ENCODE measurements at places on chromosomes 11 and 22.

- no peak for DNase-seq
Measured at GRCh38 chr11:128568166-128568778, 19.1 kb downstream of the ETS1 start.

DNA sequence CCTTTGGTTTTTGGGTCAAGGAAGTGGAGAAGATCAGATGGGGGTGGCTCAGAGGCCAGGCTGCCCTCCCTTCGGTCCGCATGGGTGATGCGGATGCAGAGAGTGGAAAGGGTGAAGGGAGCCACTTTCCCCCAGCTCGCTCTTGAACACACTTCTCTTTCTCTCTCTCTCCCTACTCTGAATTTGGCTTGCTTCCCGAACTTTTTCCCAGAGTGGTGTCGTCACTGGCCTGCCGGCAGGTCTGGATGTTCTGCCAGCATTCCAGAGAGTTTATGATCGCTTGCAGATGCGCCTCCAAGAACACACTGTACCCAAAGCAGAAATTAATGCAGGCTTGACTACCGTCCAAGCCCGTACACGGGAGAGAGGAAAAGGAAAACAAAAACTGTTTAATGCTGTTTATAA, 103.2 kb downstream of the ZBTB16 start:
- DNase-seq = no peak

- DNase-seq = no peak
Measured at GRCh38 chr22:20721409-20722218, 52.3 kb upstream of the SERPIND1 start.

GRCh38 chr11:35992548-35992947, 48.7 kb downstream of the LDLRAD3 start:
- DNase-seq = no peak

DNA sequence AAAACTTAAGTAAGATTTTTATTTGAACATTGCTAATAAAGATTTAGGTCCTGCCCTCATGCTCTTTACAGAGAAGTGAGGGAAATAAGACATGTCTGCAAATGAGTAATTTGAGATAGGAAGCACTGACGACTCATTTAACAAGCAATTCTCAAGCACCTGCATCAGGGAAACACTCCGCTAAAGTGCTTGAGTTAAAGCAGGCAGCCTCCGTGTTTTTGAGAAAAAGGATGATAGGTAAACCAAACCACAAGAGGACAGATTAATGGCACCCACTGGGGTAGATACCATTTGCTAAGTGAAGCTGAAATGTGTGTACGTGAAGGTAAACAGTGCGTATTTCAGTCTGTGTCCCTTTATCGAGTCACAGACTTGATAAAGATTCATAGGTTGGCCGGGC, 184.6 kb upstream of the CARD18 start:
- no peak for DNase-seq
